ENCODE measurements at places on chromosomes 11 and 22.

DNA sequence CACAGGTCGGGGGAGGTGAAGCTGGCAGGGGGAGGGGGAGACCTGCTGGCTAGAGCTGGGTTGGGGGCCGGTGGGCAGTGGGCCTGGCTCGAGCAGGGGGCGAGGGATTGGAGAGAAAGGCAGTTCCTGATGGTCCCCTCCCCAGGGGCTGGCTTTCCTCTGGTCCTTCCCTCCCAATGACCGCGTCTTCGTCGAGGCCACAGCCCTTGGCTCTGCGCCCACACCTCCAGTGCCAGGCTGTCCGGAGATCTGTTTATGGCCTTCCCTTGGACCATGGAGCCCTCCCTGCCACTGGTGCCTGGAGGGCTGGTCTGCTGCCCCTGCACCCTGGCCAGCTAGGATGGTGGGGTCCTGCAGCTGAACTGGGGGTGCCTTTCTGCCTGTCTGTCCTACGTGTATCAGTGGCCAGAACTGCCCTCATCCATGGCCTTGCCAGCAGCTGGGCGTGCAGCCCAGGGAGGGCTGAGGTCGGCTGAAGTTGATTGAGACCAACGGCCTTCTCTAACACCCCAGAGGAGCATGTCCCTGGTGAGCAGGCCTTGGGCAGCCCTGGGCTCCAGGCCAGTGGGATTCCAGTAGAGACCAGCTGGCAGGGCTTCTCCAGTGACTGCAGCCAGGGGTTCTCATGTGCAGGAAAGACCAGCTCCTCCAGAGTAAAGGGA, 12.3 kb downstream of the TANGO2 start:
- DNase-seq, result no peak

DNA sequence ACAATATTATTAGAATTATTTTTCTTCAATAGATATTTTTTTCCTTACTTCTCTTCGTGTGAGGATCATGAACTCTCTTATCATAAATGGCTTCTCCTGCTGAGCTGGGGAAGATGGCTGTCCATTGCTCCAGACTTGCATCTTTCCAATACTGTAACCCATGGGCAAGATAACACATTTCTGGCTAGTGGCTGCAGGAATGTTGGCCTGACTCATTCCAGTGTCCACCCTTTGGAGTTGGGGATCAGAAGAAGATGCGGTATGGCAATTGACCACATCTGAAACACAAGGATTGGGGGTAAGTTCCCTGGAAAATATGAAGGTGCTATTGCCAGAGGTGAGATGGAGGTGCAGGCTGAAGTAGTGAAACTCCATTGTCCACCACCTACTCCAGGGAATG, 92.8 kb downstream of the FAR1 start:
- no peak for DNase-seq

GRCh38 chr11:134482865-134483264, 70.8 kb upstream of the B3GAT1 start:
- DNase-seq, result no peak

DNA sequence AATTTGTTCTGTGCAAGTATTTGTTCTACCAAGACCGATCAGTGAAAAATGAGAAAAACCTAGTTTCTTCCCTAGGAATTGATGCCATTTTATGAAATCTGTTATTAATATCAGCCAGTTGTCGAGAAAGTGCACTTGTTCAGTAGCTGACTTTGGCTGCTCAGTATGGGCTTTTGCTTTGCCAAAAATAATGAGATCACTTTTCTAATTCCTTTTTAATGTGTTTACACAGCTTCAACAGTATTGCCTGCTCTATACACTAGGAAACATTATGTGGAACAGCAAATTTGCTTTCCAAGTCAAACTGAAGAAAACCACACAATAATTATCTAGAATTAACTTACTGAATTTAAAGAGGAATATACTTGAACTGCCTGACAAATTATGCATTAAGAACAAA, 34.4 kb downstream of the SCUBE2 start:
- peak; percentile 6 for DNase-seq

DNA sequence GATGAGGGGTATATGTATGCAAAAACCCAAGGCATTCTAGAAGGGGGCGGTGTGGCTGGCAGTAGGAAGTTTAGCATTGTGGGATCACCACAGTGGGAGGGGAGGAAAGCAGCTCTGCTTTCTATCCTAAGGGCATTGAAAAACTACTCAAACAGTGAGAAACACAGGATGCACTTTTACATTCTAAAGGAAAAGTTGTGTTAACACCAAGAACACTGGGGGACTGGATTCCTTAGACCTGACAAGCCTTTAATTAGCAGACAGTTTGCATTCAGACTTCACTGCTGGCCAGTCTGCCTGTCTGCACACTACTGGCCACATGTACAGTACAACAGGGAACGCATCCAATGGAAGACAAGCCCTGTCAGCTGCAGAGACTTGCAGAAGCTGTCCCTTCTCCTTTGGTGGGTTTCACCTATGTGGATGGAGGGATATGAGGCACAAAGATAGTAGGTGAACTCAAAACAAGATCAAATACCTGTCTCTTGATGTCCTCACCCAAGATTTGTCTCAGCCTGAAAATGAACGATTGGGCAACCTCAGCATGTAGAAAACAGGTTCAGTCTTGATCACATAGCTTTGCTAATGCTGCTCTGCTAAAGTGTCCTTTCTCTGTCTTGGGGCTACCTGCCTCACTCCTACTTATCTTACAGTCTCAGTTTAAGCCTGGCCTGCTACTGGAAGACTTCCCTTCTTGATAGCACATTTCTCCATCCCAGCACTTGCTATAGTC, 64.8 kb downstream of the TENM4 start:
- DNase-seq, result no peak

DNA sequence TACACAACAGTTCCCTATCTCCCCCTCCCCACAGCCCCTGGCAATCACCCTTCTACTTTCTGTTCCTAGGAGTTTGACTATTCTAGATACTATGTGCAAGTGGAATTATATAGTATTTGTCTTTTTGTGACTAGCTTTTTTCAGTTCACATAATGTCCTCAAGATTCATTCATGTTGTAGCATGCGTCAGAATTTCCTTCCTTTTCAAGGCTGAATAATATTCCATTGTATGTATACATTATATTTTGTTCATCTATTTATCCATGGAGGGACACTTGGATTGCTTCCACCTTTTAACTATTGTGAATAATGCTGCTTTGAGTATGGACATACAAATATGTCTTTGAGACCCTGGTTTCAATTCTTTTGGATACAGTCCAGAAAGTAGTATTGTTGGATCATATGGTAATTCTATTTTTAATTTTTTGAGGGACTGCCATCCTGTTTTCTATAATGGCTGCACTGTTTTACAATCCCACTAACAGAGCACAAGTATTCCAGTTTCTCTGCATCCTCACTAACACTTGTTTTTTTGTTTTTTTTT, 128.8 kb downstream of the ARHGAP42 start:
- no peak for DNase-seq

- DNase-seq, result no peak
Observed at GRCh38 chr11:5929571-5930368, 12.3 kb upstream of the OR56A3 start.

DNA sequence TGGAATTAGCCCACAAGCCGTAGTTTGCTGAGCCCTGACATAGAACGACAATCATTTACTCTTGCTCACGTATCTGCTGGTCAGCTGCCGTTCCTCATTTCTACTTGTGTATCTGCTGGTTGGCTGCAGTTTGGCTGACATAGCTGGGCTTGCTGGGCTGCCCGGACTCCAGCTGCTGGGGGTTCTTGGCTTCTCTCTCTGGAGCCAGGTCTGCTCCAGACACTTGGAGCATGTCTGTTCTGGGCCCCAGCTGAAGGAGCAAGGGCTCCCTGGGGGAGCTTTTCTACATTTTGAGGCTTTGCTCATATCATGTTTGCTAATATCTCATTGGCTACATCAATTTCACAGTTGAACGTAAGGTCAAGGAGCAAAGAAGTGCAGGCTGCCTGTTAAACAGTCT, 47.3 kb downstream of the PRDM11 start:
- no peak for DNase-seq

DNA sequence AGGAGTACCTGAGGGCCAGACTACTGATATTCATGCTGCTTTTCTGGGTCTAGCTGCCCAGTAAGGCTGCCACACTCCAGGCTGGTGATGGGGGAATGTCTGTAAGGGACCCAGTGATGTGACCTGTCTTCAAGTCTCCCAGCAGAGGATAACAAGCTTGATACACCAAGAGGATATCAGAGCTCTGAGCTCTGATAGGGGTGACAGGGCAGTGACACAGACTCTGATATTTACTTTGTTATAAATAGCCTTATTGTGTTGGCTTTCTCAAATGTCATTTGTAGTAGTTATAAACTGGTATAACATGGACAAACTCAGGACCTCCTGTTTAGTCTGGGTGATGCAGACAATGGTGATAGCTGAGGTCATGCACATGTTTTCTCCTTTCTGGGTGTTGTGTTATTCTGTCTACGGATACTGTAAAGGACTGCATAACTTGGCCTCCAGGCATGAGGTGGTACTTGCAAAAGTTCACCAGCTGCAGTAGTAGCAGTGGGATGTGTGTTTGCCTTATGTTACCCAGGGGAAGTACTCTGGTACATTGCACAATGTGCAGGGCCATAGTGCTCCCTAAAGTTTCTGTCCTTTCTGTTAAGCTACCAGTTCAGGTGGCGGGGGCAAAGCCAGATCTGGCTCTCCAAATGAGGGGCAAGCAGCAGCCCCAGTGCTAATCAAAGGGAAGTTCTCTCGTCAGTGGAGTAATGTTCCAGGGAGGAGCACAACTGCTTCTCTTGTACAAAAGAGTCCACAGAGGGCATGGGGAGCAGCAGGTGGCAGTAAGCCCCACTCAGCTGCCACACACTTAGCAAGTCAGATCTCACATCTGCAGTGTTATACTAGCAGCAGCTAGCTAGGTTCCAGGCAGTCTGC, 812.2 kb downstream of the JRKL start:
- no peak for DNase-seq

DNA sequence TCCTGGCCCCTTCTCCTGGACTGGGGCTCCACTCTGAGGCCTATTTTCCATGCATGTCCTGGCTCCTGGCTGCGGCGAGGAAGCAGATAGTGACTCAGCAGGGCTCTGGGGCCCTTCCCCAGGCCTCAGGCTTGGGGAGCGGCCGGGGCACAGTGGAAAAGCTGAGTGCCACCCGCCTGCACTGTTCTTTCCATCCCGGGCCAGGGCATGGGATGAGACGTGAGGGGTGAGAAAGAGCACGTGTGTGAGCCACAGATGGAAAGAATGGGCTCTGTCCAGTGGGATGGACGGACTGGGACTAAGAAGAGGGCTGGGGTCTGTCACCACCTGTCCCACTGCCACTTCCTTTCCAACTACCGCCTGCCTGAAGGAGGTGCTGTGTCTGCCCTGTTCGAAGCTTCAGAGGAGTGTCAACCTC, 12.8 kb downstream of the SLC37A2 start:
- no peak for DNase-seq

- DNase-seq, result peak; percentile 4
Observed at GRCh38 chr11:132278801-132279574, 908.6 kb downstream of the NTM start.

GRCh38 chr11:84757711-84758110, 869.4 kb downstream of the DLG2 start:
- no peak for DNase-seq

DNA sequence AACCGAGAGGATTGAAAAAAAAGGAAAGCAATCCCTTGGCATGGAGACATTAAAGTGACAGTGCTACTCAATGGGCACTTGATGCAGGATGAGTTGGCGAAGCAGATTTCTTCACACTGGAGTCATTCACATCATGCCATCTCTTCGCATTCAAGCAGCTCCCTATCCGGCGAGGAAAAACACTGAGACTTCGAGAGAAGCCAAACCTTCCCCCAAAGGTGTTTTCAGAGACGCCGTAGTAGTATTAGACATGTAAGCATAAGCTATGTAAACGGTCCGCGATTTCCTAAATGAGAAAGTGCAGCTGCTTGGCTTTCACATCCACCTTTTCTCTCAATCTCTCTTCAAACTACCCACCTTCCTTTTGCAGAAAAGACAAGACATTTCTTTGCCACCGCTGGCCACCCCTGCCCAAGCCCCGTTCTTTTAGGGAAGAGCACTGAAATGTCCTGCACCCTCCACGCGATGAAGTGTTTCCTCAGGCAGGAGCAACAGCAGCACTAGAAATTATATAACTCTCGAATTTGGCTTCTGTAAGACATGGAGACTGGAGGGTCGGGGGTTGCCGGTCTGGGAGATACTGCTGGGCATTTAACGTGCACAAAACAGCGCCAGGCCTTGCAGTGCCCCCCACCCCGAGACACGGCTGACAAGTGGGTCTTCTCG, at the start of gene DLG2:
Gene DLG2, minus strand, starts transcription at position 13 of the 666 bp plus-strand sequence.
- peak; percentile 55 for DNase-seq

- no peak for DNase-seq
Observed at GRCh38 chr11:134070342-134070845, 1.5 kb downstream of the JAM3 start.

GRCh38 chr11:71500601-71501021, 26.5 kb upstream of the KRTAP5-7 start:
- no peak for DNase-seq

GRCh38 chr11:130480186-130480585, 31.7 kb downstream of the ADAMTS15 start:
- peak; percentile 25 for DNase-seq

DNA sequence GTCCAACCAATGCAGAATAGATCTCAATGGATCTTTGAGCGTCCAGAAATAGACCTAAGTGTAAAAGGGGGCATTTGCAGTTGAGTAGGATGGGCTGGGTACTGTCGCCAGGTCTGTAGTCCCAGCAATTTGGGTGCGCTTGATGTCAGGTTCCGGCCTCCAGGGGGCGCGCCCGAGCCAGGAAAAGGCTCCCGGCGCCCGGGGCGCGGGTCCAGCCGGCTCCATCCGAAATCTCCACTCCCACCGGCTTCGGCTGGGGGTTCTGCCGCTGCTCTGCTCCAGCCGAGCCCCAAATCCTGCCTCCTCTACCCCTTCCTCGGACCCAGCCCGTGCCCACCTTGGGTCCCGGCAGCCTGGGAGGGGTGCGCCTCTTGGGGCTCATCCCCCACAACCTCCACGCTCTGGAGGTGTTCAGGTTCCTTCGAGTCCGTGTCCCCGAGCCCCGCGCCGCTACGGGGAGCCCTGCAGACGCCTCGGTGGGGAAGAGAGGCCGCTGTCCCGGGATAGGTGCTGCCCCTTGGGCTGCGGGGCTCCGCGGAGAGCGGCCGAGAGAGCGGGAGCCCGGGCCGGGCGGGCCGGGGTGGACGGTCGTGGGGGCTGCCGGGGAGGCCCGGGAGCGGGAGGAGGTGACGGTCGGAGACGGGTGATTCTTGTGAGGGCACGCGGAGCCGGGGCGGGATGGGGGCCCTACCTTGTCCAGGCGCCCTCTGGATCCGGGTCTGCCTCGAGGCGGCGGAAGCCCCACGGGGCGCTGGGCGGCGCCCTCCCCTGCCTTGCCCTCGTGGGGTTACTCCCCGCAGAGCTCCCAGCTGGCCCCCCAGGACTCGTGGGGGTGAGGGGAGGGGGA, 13.0 kb upstream of the CYB5R3 start:
- peak; percentile 55 for DNase-seq

- no peak for DNase-seq
Observed at GRCh38 chr11:28773606-28774005, 665.4 kb downstream of the METTL15 start.

GRCh38 chr11:133058501-133058900, 473.8 kb downstream of the OPCML start:
- DNase-seq, result no peak

- no peak for DNase-seq
Observed at GRCh38 chr22:50027639-50028537, 15.3 kb upstream of the IL17REL start.

Measured in endothelial cell of umbilical vein (primary cell).